ENCODE measurements at places on chromosomes 4 and X.

GRCh38 chr4:140281828-140282552 is 91.5 kb upstream of the SCOC start:
- DNase-seq: no peak

GRCh38 chrX:110116066-110116980 is 113.4 kb downstream of the TMEM164 start:
- no peak for DNase-seq

GRCh38 chr4:38699112-38699511 is 35.1 kb downstream of the KLF3 start:
- no peak for DNase-seq

DNA sequence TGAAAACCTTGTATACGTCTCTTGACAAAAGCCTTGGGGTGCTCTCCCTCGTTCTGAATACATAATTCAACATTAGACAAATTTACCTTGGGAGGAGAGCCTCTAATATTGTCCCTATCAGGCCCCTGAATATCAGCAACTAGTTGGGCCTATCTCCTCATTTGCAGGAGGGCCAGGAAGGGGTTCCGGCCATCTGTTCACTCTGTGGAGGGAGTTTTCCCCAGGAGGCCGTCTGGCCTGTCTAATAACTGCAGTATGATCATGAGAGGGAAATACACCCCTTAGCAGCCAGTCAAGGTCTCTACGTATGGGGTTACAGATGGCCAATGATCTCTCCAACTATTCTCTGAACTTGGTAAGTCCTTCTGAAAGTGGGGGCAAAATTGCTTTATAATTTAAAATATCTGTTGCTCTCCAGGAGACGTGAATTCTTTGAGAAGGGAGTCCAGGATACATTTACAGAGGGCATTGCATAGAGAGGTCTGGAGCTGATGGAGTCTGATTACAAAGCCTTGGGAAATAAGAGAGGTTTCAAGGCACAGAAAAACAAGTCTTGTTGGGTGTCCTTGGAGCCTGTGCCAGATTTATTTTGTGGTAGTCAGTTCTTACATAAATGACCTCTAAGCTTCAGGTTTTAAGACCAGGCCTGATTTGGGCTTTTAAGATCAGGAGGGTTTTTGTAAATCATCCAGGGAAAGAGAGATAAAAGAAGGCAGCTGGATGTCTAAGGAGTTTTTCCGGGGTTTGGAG is 48.2 kb upstream of the UXT start:
- no peak for DNase-seq

DNA sequence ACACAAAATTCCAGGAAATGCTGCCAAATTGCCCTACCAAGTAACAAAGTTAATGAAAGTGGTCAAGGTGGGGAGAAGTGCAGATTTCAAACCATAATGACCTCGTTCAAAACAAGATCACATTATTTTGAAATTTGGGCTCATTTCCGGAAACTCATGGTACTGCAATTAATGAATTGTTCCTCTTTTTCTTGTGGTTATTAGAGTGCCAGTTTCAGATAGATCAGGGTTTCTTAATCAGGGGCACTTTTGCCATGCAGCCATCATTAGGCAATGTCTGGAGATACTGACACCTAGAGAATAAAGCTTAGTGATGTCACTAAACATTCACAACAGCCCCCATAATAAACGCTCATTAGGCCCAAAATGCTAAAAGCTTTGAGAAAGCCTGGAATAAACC is 381.5 kb upstream of the GALNT7 start:
- DNase-seq: no peak

- no peak for DNase-seq
Observed at GRCh38 chr4:138573246-138573645, 331.1 kb upstream of the SLC7A11 start.

DNA sequence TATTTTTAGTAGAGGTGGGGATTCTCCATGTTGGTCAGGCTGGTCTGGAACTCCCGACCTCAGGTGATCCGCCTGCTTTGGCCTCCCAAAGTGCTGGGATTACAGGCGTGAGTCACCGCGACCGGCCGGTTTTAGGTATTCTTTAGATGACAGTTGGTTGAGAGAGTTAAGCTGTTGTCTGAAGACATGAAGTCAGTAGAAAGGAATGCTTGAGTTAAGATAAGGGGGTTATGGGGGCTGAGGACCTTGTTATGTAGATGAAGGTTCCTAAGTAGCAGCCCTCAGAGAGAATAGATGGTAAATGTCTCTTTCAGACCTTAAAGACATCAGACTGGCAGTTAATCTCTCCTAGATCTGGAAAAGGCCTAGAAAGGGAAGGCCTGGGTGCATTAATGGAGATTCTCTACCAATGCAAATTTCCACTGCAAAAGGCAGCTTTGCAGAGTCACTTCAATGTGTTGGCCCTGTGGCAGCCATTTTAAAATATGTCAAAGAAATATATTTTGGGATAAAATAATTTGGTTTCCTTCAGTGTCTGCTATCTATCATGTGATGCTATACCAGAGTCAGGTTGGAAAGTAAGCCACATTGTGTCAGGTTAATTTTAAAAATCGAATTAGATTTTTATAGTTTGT is 6.4 kb upstream of the ZNF674 start:
- no peak for DNase-seq

DNA sequence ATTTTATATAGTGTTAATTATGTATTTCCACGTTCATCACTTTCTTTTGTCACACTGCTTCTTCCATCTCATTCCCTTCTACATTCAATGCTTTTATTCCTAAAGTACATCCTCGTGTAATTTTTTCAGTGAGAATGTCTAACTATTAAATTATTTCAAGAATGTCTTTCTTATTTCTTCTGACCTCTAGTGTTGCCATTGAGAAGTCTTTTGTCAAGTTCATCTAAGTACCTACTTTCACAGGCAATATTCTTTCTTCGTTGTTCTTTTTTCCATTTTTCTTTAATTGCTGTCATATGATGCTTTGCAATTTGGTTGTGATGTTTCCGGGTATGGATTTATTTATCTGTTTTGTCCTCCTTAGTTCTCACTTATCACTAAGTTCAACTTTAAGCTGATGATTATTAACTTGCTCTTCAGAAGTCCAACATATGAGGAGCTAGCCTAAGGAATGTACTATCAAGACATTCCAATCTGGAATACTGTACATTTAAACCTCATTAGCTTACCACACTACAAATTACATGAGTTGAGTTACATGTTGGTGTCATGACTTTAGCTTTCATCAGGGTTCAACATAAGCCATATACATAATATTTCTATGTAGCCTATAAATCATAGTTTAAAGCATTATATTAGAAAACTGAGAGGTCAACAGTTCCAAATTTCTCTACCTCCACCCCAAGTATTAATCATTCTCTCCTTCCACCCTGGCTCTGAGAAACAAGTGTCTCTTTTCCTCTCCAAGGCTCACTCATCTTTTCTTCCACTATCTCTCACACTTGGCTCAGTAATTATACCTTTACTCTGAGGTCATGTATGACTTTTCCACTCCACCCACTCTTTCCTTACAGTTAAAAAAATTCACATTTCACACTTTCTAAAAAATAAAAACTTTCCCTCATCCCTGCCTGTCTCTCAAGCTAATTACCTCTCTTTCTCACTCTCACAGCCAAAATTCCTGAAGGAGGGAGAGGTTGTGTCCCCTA is 81.5 kb downstream of the COX18 start:
- no peak for DNase-seq

DNA sequence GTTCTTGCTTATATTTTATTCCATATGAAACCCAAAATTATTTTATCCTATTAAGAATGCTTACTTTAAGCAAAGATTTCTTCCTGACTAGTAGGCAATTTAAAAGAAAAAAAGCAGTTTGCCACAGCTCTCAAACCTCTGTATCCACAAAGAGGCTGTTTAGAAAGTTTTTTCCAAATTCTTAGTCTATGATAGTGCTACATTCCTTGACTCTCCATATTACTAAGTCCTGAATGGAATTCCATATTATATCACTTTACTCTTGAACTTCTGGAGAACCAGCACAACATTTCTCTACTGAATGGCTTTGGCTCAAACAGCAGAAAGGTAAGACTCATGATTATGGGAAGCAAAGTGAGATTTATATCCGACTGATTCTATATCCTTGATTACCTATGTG is 8.3 kb downstream of the SLC10A6 start:
- no peak for DNase-seq

GRCh38 chr4:172986114-172986513 is 182.5 kb upstream of the GALNT7 start:
- DNase-seq: no peak

GRCh38 chr4:174005422-174005821 is 278.0 kb downstream of the FBXO8 start:
- no peak for DNase-seq

- DNase-seq: no peak
Observed at GRCh38 chr4:147714575-147715401, 17.1 kb upstream of the ARHGAP10 start.

DNA sequence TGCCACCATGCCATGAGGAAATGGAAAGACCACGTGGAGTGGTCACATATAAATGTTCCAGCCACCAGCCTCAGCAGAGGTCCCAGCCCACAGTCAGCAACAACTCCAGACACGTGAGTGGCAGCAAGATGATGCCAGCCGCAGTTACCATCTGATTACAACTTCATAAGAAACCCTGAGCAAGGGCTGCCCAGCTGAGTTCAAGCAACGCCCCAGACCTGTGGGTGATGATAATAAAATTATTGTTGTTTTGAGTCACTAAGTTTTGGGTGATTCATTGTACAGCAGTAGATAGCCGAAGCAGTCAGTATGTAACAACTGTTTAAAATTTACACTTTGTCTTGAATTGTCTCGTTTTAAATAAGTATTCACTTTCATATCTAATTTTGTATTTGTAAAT is 5.8 kb upstream of the CCNG2 start:
- no peak for DNase-seq

DNA sequence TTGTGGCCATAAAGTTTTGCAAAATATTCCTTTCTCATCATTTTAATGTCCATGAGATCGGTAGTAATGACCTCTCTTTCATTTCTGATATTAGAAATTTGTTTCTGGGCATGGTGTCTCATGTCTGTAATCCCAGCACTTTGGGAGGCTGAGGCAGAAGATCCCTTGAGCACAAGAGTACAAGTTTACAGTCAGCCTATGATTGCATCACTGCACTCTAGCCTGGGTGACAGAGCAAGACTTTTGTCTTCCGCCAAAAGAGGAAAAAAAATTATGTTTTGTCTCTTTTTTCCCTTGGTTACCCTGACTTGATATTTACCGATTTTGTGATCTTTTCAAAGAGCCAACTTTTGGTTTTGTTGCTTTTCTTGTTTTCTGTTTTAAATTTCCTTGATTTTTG is 10.8 kb upstream of the NKAP start:
- no peak for DNase-seq

- no peak for DNase-seq
Observed at GRCh38 chr4:4320528-4320927, 30.5 kb downstream of the ZBTB49 start.

- no peak for DNase-seq
Observed at GRCh38 chrX:48520976-48521352, 644 bp upstream of the EBP start.

DNA sequence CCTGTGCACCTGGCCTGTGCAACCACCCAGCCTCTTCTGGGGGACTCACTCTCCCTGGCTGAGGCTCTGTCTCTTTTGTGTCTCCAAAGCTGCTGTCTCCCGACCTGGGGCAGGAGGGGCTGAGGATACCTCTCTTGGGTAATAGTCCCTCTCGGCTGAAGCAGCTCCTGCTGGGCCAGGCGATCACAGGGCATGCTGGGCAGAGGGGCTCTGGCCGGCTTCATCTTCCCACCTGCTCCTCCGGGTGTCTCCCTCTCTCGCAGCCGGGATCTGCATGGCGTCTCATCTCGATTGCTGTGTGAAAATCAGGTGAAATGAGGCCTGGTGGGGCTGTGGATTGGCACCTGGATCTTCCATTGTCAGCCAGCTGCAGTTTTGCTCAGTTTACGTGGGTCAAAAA is 53.2 kb downstream of the MGST2 start:
- DNase-seq: no peak

- DNase-seq: no peak
Observed at GRCh38 chr4:150789864-150790263, 207.9 kb downstream of the MAB21L2 start.

All from T-helper 1 cell (primary cell).